ENCODE measurements at places on chromosomes 11 and 22.

GRCh38 chr11:16412525-16413172, 56.3 kb upstream of the SOX6 start:
- DNase-seq = no peak

- DNase-seq = no peak
These were observed 19.1 kb downstream of the ABCC8 start for GRCh38 chr11:17457396-17458173.

GRCh38 chr22:43923191-43923590, 414 bp upstream of the PNPLA3 start:
- DNase-seq = no peak

GRCh38 chr22:20967697-20968211, 699 bp downstream of the AIFM3 start:
- no peak for DNase-seq

DNA sequence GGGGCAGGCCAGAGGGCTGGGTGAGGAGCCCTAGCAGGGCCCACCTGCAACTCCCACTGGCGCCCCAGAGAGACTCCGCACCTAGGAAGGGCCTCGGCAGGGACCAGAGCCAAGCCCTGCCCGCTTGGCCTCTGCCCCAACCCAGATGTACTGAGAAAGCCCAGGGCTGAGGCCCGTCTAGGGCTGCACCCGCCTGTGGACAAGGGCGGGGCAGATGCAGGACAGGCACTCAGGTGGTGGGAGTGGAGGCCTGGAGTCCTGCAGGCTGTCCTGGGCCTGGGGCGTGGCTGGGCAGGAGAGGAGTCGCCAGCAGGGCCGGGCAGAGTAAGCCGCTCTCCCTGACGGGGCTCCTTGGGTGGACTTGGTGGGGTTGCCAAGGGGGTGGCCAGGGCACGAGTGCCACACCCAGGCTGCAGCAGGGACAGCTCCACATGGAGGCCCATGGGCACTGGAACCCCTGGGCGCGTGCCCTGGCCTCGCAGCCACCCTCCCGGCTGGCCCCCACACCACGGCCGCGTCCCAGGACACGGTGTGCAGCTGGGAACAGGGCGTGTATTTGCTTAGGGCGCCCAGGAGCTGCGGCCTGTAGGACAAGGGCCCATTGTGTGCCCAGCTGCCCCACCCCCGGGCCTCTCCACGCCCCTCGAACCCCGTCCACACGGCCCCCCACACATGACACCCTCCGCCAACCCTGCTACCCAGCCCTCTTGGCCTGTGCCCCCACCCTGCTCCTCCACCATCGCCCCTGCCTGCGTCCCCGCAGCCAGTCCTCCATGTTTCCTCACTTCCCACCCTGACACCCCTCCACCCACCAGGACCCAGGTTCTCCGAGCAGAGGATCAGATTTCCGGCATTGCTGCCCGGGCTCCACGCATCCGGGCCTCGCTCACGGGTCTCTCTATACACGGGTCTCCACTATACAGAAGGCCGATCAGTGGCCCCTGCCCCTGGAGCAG, 11.3 kb upstream of the PIM3 start:
- DNase-seq = no peak

DNA sequence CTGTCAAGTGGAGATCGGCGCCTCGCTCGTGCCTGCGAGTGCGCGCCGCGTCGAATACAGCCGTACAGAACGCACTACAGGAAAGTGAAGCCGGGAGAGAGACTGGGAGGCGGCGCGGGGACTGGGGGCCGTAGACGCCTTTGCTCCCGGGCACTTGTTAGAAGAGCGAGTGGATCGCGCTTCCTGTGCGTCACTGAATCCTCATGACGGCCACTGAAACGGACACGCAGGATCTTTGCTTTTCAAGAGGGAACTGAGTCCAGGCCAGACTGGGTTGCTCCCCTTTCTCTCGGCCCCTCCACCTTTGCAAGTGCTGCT, 314 bp downstream of the RIC8A start:
- no peak for DNase-seq
